ENCODE measurements at places on chromosomes 12 and 14. TPM values are rescaled to one million over a fixed set of nuclear protein-coding genes. Genes with fewer than 3 reads are reported as not detected.

- DNase-seq, result no peak
Measured at GRCh38 chr12:131987552-131987951, 37.8 kb downstream of the EP400 start.

- no peak for DNase-seq
Measured at GRCh38 chr14:68469208-68469713, 323.6 kb downstream of the ZFP36L1 start.

GRCh38 chr12:97960741-97961608, 498.4 kb downstream of the RMST start:
- no peak for DNase-seq

GRCh38 chr12:102376181-102376747, 104.1 kb downstream of the IGF1 start:
- DNase-seq, result no peak

DNA sequence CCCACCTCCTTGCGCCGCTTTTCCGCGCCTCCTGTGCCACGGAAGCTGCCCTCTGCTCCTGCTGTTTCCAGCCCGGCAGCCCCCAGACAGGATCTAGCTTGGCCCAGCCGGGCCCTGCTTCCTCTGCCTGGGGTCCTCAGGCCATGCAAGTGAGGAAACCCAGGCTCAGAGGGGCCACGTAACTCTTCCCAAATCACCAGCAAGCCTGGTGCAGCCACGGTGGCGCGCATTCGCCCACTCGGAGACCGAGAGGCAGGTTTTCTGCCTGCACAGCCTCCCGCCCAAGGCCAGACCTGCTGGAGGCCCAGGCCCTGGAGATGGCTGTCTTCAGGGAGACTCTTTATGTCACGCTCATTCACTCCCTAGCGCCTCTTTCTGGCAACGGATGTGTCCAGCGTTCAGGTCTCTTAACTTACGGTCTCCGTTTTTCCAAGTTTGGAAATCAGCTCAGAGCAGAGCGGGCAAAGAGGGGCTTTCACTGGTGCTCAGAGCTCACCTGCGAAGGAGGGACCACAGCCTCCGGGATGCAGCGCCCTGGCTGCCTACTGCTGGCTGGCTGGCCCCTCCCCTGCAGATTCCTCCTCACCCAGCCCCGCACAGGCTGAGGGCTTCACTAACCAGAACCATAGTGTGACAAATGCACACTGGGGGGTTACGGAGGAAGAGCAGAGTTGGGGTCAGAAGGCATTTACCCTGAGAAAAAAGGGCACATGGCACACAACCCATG, 20.6 kb upstream of the CEP170B start:
- no peak for DNase-seq

DNA sequence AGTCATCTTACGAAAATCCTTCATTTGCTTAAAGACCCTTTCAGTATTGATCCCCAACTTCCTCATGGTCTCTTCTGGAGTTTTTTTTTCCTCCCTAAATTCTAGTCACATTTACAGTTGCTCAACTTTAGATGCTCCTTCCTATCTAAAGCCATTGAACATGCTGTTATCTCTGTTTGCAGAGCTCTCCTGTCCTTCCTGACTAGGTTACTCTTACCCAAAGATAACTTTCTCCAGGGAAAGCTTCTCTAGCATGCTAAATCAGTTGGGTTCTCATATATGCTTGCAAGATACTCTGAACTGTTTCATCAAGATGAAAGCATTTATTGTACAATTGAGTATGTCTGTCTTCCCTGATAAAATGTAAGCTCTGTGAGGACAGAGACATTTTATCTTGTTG, 1.8 kb upstream of the RAB21 start:
- DNase-seq, result no peak

- DNase-seq, result no peak
Measured at GRCh38 chr14:42000450-42000849, 393.8 kb downstream of the LRFN5 start.

- DNase-seq, result no peak
Measured at GRCh38 chr14:65002586-65003210, 16.0 kb downstream of the FNTB start.

The ASIC1 gene
- polyA plus RNA-seq, result 4.9 TPM

DNA sequence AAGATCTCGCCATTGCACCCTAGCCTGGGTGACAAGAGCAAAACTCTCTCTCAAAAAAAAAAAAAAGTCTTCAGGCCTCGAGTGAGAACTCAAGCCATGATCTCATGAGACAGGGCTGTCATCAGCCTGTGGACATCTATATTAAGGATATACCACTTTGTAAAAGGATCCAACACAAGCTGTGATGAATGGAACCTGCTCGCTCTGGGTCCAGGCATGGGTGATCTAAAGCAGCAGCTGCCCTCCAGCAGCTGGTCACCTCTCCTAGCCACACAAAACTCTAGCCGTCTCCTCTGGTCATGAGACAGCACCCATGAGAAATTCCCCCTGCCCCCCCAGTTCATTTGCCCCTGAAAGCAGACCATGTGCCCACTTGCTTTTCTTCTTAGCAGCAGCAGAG, 19.1 kb upstream of the DGLUCY start:
- no peak for DNase-seq

DNA sequence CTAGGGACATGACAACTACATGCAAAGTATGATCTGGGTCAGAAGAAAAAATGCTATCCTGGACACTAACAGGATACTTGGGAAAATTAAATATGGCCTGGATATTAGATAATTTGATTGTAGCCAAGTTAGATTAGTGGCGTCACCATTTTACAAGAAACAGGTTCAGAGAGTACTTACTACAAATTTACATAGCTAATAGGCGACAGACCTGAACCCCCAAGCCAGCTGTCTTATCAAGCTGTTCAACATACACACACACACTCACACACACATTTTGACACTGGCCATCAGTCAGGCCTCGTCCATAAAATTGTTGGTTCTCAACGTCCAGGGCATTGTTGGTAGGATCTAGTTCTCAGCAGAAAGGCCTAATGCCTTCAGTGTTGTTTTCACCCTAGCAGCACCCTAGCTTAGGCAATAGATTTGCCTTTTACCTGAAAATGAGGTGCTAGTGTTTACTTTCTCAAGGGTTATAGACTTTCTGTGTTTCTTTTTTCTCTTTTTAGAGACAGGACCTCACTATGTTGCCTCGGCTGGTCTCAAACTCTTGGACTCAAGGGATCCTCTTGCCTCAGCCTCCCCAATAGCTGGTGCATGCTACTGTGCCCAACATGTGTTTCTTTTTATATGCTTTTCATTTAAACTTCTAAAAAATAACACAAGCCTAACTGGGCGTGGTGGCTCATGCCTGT, 3.3 kb upstream of the C14orf93 start:
- DNase-seq, result no peak

DNA sequence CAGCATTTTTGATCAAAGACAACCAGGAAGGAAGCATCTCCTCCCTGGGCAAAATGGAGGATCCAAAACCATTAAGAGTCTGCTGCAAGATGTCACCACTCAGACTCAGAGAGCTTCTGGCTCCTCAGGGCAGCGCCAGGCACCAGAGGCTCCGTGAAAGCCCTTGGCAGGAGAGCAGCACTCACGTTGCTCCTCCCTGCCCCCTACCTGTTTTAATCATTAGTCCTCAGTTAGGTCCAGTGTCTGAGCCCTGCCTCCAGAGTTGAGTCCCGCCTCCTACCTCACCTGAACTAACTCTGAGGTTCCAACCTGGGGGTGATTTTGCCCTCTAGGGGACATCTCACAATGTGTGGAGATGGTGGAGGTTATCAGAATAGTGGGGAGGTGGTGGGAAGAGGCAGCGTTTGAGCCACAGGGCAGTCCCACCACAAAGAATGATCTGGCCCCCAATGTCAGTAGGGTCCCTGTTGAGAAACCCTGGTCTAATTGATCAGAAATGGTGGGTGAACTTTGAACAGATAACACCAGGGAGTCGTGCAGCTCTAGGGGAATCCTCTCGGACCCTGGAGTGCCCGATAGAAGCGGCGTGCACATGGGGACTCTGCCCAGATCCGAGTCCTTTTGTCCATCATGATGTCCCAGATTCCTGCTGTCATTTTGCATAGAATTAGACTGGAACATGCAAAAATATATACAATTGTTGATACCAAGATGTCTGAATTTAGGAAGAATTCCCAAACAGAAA, 156.7 kb upstream of the DIO3 start:
- DNase-seq, result no peak

The KRT85 gene
- not detected for polyA plus RNA-seq

The CLEC4E gene
- not detected for polyA plus RNA-seq

The RNASE7 gene
- polyA plus RNA-seq, result not detected

The KCNA1 gene
- polyA plus RNA-seq, result not detected

- no peak for DNase-seq
Measured at GRCh38 chr12:6708960-6709394, 8.4 kb upstream of the PIANP start.

DNA sequence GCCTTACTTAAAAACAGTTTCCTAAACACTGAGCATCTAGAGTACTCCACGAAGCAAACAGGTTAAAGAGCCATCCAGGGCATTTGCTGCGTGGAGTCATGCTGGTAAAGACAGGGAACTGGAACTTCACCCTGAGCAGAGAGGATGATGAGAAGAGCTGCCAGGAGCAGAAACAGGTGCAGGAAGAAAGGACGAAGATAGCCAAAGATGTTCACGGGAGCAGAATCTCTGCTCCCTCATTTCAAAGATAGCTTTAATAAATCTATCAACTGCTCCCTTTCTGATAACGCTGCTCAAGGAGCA, 280.8 kb upstream of the FKBP4 start:
- DNase-seq, result no peak

The A2M gene
- polyA plus RNA-seq, result 171 TPM

- DNase-seq, result no peak
Measured at GRCh38 chr14:34461334-34462131, 507 bp downstream of the SPTSSA start.

GRCh38 chr12:85755760-85756159, 80.4 kb downstream of the RASSF9 start:
- no peak for DNase-seq

DNA sequence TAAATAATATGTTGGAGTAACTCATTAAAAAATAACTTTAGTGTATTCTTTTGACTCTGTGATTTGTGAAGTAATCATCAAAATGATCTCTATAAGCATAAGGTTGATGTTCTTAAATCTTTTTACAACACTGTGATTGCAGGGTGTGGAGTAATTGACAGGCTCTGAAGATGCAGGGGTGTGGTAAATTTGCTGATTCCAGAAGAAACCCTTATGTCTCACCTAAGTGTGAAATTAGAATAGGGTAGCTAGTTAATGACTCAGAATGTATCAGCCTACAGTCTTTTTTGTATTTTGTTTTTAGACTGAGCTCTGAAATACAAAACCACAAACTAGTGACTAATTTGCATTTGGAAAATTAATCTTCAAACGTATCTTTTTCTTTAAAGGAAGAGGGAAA, 5.9 kb downstream of the PRPF39 start:
- no peak for DNase-seq

The CLEC6A gene
- not detected for polyA plus RNA-seq

The CLEC2D gene
- polyA plus RNA-seq, result 3.6 TPM

DNA sequence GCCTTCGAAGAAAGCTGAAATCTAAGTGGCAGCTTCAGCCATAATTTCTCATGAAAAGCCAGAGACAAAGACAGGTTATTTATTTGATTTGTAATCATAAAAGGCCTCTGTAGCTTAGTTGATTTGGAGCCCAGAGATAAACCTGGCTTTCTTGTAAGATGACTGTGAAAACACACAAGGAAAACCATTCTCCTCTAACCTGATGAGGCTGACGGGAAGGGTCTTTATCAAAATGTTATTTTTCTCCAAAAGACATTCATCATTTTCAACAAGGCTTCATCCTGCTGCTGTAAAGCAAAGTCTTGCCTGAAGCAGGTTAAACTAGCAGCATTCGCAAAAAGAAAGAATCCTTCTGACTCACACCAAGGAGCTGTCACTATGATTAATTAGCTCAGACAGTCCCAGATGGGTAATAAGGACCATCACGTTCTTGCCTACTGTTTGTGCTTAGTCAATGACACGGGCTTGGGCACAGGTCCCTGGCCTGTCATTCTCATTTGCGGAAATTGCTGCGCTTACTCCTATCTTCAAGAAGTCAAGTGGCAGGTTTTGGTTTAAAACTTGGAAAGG, 286.6 kb downstream of the C12orf75 start:
- no peak for DNase-seq

The CD163 gene
- not detected for polyA plus RNA-seq

The SERPINA12 gene
- polyA plus RNA-seq, result not detected

DNA sequence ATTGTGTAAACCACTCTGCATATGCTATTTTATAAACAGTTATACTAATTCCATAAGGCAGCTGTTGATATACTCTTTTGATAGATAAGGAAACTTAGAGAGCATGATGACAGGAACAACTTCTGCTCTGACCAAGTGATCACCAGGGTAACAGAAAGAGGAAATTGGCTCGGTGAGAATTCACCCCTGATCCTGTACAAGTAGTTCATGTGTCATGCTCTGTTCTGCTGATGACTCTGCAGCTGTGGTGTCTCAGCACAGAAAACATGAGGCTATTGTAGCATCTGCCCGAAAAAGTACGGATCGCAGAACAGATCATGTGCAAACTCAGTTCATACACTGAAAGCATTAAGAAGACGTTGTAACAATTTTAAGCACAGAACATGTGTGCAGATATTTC, 345.0 kb downstream of the LRIG3 start:
- no peak for DNase-seq

DNA sequence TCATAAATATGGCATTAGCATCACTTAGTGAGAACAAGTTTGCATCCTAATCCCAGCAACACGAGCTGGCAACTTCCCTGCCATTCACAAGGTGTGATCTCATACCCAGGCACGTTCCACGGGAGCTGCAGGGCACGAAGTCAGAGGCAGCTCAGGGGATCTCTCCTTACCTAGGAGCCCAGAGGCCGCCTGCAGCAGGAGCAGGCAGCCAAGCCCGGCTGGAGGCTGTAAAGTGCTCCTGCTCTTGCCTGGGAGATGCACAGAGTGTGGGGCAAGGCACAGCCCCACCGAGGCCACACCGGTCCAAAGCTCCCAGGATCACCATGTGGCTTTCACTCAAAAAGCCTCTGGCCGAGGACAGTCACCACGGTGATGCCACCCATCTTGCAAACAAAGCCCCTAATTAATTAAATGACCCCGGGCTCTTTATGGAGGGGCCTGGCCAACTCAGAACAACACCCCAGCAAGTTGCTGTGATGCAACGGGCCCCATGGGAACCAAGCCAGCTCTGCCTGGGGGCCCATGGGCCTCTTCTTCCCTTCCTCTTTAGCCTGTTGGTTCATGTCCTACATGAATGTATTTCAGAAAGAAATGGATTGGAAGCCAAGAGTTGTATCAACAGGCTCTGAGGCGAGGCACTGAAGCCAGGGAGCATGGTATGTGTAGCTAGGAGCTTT, 26.5 kb downstream of the NUAK1 start:
- DNase-seq, result no peak

The CCDC197 gene
- polyA plus RNA-seq, result not detected

GRCh38 chr12:62698701-62699101, 232.1 kb downstream of the MON2 start:
- no peak for DNase-seq

Measured in BJ (cell line).